ENCODE measurements at places on chromosomes 12 and 14.

DNA sequence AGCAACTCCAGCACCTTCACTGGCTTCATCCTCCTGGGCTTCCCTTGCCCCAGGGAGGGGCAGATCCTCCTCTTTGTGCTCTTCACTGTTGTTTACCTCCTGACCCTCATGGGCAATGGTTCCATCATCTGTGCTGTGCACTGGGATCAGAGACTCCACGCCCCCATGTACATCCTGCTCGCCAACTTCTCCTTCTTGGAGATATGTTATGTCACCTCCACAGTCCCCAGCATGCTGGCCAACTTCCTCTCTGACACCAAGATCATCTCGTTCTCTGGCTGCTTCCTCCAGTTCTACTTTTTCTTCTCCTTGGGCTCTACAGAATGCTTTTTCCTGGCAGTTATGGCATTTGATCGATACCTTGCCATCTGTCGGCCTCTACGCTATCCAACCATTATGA lies 6.8 kb downstream of the OR11G2 start:
- no peak for DNase-seq

DNA sequence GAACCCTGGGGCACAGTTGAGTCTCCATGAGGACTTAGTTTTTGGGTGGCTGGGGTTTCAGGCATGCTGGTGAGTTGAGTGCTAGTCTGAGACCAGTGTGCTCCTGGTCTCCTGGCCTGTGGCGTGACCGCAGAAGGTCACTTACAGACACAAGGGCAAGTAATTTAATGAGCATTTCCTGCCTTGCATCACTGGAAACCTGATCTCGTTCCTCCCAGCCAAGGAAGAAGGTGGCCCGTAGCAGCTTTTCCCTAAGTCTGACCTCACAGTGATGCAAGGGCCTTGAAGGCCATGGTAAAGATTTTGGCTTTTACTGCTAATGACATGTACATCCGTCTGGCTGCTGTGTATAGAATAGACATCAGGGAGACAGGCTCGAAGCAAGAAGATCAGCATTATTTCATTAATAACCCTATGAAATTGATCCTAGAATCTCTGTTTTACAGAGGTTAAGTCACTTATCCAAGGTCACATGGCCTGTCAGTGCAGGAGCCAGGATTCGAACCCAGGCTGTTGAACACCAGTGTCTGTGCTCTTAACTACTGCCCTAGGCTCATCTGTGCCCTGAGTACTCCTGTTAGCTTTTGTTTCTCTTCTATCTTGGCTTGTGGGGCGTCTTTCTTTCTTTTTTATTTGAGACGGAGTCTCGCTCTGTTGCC lies 4.6 kb downstream of the TMEM120B start:
- no peak for DNase-seq

GRCh38 chr14:102080183-102081080 lies 6.4 kb downstream of the HSP90AA1 start:
- no peak for DNase-seq

- no peak for DNase-seq
These were observed 2.0 kb downstream of the AQP6 start for GRCh38 chr12:49974677-49975317.

DNA sequence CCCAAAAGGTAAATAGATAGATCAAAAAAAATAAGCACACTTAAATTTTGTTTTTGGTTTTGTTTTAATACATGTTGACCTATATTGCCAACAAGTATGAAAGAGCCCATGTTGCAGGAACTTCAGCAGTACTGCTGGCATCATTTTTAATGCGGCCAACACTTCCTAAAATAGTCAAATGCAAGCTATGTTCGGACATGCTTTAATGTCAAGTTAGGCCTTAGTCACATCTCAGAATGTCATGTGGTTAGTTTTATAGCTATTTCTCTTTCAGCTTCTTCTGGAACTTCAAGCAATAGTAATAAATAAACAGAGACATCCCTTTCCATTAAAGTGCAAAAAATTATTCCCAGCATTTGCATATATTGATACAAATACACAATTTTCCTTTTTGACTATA lies 153.4 kb downstream of the PIK3C2G start:
- DNase-seq = no peak

- DNase-seq = peak; percentile 59
These were observed 84.4 kb downstream of the VWF start for GRCh38 chr12:6039894-6040601.

- DNase-seq = no peak
These were observed 17.5 kb downstream of the IQSEC3 start for GRCh38 chr12:84056-84455.

DNA sequence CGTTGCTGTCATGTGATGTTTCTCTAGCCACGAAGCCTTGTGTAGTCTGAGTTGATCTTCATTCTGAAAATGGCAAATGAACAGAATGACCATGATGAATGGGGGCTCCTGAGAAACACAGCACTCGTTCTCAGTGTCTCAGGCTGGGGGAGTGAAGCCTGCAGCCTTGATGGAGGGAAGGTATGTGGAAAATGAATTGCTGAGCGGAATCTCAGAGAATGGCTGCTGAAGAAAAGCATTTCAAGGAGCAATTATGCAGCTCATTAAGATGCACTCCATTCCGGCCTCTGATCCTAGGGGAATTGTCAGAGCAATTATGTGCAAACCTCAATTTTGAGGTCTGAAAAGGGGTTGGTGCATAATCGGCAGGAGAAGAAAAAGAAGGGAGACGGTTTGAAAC lies 167.1 kb downstream of the CHST11 start:
- no peak for DNase-seq

DNA sequence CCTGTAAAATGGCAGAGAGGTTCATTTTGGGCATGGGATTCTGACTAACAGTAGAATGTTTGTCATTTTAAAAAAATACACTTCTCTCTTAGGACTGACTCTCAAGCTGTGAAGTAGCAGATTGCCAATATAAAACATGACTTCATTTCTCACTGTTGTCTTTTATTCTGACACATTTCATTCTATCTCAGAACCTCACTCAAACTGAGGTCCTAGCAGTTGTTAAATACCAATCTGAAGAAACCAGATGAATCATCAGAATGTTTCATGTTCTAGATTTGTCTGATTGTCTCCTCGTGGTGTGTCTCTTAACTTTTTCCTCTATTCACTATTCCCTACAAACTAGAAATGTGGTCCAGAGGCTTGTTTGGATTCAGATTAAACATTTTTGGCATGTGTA lies 276.5 kb upstream of the NPAS3 start:
- DNase-seq = no peak

DNA sequence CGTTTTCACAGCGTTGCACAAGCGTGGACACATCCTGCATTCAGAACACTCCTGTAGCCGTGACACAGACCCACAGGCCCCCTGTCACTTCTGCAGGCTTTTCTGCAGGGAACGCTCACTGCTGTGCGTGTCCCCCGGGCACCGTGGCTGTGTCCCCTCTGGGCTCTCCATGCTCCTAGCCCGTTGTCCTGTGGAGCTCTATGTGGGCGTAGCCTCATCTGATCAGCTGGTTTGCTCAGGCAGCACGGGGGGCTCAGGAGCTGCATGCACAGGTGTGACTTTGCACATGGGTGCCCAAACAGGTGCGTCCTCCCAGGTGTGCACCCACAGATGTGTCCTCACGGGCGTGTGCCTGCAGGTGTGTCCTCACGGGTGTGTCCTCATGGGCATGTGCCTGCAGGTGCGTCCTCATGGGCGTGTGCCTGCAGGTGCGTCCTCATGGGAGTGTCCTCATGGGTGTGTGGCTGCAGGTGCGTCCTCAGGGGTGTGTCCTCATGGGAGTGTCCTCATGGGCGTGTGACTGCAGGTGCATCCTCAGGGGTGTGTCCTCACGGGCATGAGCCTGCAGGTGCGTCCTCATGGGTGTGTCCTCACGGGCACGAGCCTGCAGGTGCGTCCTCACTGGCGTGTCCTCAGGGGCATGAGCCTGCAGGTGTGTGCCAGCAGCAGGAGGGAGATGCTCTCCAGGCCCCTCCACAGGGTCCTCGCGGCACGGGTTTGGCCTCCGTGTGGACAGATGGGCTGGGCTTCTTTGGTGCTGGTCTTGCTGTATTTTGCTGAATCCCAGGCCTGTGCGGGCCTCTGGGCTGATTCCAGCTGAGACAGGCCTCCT lies 17.5 kb downstream of the MTA1 start:
- DNase-seq = no peak

GRCh38 chr14:33799705-33800570 lies 150.9 kb downstream of the EGLN3 start:
- peak; percentile 16 for DNase-seq

GRCh38 chr12:3743803-3744202 lies 9.1 kb downstream of the CRACR2A start:
- DNase-seq = peak; percentile 45

- DNase-seq = no peak
These were observed 167.2 kb downstream of the CAPZA3 start for GRCh38 chr12:18905134-18905533.

DNA sequence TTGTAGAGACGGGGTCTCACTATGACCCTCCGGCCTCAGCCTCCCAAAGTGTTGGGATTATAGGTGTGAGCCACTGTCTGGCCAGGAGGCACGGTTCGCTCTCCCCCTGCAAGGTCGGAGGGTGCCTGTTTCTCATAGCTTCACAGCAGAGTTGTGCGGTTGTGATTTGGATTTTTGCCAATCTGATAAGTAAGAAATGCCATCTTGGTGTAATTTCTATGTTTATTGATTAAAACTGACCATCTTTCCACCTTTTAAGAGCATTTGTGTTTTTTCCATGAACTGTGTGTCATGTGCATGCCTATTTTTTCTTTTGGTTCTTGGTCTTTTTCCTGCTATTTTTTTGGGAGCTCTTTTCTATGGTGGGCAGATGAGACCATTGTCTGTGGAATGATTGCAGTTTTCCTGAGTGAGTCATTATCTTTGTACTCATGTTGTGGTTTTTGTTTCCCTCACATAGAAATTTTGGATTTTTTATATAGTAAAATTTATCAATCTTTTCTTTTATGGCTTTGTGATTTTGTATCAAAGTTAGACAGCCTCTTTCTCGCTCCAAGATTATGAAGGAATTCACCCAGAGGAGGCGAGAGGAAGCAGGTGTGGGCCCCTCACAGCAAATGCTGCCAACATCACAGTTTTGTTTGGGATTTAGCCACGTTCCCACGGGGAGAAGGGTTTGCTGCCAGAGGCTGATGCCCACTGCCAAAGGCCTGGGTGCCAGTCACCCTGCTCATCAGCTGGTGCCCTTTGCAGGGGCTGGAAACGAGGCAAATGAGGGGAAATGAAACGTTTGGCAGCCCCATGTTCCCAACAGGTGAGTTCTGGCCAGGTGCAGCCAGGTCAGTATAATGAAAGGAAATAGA lies 47.2 kb downstream of the RFX4 start:
- no peak for DNase-seq

DNA sequence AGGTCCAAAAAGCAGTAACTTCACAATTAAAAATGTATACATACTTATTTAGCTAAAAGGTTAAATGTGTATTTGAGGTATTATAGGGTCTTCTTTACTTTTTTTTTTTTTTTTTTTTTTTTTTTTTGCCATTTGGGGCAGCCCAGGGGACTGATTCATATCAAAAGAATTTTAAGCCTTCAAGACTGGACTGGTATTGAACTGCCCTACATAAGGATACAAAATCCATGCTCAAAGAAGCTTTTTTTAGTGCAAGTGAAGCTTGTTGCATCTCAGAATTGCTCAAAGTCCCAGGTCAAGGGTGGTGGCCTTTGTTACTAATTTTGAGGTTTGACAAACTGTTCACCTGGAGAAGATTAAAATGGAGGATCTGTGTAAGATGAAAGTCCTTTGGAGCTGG lies 124.0 kb downstream of the APAF1 start:
- DNase-seq = no peak

DNA sequence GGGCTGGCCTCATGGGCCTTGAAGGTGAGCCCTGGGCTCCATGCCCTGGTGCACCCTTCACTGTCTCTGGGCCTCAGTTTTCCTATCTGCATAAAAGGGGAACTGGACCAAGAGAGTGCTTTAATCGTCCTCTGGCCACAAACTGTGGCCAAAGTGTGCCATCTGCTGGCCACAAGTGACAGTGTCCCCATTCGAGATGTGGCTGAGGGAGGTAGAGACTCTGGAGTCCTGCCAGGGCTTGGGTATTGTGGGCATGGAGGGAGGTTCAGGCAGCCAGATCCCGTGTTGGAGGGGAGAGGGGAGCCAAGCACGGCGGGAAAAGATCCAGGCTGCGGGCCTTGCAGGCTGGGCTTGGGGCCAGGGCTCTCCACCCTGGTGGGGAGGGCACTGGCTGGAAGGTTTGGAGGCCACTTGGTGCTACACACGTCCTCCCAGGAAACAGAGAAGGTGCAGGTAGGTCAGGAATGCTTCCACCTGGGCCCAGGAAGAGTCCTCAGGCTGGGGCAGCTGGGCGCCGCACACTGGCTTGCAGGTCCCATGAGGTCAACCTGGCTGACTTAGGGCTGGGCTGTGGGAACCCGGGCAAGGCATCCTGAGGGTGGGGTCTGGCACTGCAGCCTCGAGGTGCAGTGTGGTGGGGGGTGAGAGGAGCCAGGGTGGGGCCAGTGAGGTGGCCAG lies 7.3 kb upstream of the KIF26A start:
- peak; percentile 40 for DNase-seq

- DNase-seq = no peak
These were observed 4.3 kb downstream of the KHNYN start for GRCh38 chr14:24434036-24434435.

GRCh38 chr12:12210983-12211382 lies 55.9 kb downstream of the LRP6 start:
- DNase-seq = peak; percentile 48

GRCh38 chr14:92400579-92401444 lies 77.8 kb downstream of the SLC24A4 start:
- DNase-seq = no peak
